ENCODE measurements at places on chromosomes 3 and 15.

GRCh38 chr3:60126511-60127304 is 1076.9 kb upstream of the CFAP20DC start:
- DNase-seq = no peak

DNA sequence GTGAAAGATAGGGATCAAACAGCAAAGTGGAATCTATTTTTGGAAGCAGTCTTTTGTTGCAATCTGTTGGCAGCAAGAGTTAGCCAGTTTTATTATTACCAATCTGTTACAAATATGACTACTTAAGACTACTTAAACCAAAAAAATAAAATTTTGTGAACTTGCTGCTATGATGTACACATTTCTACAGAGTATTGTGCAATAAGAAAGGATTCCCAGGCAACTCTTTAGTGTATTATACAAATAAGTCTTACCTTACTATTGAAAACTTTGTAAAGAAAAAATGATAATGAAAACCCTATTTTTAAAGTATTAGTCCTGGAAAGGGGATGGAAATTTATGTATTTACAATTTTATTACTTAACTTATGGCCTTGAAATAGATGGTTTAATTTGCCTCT is 44.7 kb downstream of the CADM2 start:
- DNase-seq = no peak

DNA sequence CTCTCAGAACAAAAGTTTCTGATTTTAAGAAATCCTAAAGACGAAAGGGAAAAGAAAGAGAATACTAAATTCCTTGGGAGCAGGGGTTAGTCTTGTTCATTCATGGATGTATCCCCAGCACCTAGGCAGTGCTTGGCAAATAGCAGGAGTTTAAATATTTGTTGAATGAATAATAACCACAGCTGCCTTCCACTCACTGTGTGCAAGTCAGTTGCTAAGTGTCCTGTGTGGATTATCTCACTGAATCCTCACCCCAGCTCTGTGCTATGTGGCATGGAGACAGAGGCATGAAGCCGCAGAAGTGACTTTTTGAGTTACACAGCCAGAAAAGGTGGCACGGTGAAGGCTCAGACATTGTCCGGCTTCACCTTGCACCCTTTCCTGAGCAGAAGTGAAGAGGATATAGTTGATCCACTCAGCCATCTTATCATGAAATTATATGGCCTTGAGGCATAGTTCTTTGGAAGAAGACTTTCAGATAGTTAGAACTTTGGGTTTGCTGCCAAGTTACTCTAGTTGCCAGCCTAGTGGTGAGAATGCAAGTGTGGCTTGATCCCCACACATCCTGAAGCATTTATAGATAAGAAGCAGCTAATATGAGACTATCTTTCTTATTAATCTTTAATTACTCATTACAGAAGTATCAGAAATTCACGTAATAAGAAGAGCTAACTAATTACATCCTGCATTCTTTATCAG is 355.5 kb downstream of the LRTM1 start:
- DNase-seq = no peak

DNA sequence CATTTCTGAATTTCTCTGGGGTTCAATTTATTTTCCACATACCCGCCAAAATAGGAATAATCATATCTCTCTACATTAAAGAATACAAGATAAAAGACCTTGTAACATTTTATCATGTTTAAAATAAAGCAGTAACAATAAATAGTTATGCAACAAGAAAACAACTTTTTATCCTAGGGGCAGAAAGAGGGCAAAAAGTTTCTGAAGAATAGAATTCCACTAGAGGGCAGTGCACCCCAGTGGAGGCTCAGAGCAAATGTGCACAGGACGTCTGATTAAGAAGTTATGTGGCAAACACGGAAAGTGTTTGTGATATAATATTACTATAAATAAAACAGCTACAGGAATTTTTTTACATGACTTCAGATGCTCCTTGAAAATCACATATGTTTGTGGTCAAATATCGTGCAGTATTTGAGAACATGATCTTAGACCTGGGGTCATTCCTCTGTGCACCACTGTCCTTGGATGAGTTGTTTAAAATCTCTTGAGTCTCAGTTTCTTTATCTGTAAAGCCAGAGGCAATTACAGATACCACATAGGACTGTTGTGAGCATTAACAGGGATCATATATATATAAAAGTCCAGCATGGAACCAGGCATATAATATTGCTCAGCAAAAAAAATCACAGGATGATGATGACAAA is 13.2 kb upstream of the PIK3R4 start:
- DNase-seq = peak; percentile 96

DNA sequence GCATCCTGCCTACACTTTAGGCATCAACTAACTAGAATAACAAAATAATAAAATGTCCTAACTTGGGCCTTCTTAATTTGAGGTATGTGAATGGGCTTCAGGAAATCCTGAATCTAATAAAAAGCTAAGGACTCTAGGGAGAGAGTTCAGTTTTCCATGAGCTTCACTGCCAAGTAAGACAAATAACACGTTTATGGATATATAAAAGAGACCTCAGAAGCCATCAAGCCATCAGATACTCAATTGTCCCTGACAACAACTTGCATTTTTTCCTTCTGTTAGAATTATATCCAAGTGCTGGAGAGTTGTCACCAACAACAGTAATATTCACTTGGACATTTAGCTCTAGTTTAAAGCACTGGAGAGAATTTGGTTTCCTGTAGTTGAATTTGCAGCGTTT is 102.4 kb upstream of the IGSF10 start:
- DNase-seq = no peak

GRCh38 chr3:100141586-100141985 is 27.3 kb upstream of the FILIP1L start:
- DNase-seq = no peak

DNA sequence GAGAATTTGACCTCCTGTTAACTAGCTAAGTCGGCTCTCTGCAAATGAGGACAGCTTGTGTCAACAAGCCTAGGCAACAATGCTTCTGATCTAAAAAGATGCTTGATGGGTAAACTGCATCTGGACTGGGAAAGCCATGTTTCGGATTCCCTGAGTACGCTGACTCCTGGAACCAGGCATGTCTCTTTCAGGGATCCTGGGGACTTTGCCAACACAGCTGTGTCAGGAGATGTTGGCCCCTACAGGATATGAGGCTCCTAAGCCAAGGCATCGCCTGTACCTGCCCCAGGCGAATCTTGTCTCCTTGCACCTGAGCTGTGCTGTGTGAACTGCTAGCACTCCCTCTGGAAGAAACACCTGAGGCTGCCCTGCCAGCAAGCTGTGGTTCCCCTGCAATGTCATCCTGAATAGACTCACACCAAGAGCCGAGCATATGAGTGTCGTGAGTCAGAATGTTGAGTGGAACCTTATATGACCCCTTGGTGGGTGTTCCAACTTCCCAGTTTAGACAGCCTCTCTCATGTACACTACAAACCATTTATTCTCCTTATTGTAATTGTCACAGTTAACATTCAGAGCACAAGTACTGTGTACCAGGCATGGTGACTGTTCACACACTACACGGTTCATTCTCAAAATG is 17.0 kb downstream of the EOGT start:
- DNase-seq = peak; percentile 49

DNA sequence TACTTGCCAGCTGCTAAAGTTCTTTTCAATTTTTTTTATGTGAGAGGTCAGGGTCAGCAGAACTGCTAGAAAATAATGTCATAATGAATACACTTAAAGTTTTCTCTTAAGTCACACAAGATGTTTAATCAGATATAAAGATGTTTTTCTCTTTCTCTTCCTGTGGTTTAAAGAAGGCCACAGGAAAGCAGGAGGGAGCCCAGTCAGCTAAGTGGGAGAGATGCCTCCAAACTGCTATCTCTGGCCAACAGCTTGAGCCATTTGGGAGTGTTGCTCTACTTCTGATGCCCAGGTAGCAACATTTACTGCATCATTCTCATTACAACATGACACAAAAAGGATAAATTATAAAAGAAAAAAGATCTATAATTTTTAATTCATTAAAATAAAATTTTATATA is 45.7 kb upstream of the NLGN1 start:
- no peak for DNase-seq

DNA sequence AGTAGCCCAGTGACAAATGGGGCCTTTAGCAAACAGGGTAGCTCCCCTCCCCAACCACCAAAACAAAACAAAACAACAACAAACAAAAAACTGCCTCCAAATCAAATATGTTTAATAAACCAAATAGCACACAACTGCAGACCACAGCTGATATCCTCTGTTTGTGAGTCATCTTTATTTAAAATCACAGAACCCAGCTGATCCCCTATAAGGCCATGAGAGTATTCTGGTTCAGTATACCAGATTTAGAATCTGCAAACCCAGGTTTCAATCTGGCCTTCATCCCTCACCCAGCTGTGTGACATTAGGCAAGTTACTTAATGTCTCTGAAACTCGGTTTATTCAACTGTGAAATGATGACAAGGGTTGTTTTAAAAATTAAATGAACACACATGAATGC is 124.5 kb downstream of the SUCLG2 start:
- no peak for DNase-seq

- DNase-seq = no peak
Measured at GRCh38 chr3:120907659-120908029, 361 bp upstream of the STXBP5L start.

DNA sequence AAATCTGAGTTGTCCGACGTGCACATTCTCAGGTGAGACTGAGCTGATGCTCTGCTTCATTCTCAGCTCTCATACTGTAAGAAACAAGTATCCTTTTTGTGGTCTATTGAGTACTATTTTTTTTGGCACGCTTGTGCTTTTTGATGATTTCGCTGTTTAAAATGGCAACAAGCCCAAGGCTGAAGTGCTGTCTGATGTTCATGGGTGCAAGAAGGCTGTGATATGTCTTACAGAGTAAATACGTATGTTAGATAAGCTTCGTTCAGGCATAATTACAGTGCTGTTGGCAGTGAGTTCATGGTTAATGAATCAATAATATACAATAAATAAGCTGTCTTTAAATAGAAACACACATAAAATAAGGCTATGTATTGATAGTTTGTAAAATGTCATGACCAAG is 27.2 kb downstream of the AQR start:
- DNase-seq = no peak

GRCh38 chr3:108352176-108352575 is 55.8 kb downstream of the HHLA2 start:
- no peak for DNase-seq

DNA sequence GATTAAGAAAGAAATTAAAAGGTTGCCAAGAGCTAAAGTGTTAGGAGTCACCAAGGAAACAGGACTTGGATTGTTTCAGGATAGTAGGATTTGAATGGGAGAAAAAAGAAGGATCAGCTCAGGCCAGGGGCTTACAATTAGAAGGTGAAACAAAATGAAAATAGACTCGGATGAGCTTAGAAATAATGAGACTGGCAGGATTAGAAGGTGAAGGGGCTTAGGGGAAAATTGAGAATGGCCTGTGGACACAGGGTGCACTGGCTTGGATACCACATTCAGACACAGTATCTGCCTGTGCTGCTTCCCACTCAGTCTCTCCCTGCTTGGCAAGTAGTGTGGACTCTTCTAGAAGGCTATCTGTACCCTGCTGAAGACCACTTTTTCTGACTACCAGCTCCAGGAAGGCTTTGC is 206.1 kb upstream of the ATP10A start:
- DNase-seq = no peak

DNA sequence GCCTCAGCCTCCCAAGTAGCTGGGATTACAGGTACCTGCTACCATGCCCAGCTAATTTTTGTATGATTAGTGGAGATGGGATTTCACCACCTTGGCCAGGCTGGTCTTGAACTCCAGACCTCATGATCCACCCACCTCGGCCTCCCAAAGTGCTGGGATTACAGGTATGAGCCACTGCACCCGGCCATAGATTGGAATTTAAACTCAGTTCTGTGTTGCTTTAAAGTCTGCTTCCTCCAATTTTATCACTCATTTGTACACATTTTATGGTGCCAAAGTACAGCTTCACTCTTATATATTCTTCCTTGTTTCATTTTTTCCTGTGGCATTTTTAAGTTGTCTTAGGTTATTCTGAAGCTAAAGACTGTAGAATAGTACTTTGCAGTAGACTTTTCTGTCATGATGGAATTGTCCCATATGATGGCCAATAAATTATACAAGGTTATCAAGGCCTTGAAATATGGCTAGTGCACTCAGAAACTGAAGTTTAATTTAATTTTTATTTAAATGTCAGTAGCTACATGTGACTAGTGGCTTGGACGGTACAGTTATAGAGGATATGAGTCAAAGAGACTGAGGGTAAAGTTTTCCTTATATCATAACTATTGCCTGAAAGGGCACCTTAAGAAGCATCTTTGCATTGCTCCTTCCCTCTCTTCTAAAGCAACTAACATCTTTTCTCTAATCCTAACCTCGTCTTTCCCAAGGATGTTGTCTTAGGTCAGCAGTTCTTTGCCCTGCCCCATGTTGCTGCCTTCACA is 28.1 kb downstream of the ATP11B start:
- DNase-seq = no peak

- peak; percentile 31 for DNase-seq
Measured at GRCh38 chr3:13497386-13497785, 17.3 kb downstream of the HDAC11 start.

DNA sequence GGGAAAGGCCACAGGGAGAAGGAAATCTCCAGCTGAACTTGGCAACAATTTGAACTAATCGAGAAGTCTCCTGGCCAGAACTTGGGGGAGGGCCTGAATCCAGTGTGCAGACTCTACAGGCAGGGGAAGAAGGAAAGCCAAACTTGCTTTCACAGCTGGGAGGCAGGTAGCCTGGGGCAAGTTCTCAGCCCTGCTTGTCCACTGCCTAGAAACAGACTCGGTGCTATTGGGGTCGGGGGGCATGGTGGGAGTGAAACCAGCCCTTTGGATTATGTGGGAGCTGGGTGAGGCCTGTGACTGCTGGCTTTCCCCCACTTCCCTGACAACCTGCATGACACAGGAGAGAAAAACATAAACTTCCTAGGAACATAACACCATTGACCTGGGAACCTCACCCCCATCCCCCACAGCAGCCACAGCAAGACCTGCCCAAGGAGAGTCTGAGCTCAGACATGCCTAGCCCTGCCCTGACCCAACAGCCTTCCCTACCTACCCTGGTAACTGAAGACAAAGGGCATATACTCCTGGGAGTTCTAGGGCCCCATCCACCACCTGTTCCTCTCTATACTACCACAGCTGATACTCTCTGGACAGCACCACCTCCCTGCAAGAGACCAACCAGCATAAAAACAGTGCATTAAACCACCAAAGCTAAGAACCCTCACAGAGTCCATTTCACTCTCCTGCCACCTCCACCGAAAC is 103.7 kb upstream of the MNS1 start:
- DNase-seq = no peak

GRCh38 chr15:84981711-84982300 is at the start of gene PDE8A:
PDE8A (plus strand) TSS chr15:84981856; CDS start chr15:84982163, 307 bp downstream.
- no peak for DNase-seq
